Naive B cell (primary cell): ENCODE measurements at places on chromosomes 5 and 9.

GRCh38 chr9:28410411-28410810, 837.1 kb upstream of the C9orf72 start:
- DNase-seq, result no peak

GRCh38 chr5:32720300-32720699, 9.2 kb downstream of the NPR3 start:
- no peak for DNase-seq

DNA sequence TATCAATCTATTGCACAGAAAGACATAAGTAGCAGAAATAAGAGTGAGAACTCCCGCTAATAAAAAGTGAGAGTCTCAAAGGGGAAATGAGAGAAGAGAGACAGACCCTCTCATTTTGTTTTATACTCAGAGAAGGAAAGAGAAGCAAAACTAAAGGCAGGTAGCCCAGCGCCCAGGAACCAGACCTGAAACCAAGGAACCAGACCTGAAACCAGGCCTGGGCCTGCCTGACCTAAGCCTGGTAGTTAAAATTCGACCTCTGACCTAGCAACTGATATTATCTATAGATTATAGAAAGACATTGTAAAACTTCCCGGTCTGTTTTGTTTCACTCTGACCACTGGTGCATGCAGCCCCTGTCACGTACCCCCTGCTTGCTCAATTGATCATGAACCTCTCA, 134.5 kb upstream of the SEMA6A start:
- no peak for DNase-seq

- no peak for DNase-seq
These were observed 202.6 kb downstream of the SEMA5A start for GRCh38 chr5:9343146-9343850.
